ENCODE measurements at places on chromosomes 12 and 14.

DNA sequence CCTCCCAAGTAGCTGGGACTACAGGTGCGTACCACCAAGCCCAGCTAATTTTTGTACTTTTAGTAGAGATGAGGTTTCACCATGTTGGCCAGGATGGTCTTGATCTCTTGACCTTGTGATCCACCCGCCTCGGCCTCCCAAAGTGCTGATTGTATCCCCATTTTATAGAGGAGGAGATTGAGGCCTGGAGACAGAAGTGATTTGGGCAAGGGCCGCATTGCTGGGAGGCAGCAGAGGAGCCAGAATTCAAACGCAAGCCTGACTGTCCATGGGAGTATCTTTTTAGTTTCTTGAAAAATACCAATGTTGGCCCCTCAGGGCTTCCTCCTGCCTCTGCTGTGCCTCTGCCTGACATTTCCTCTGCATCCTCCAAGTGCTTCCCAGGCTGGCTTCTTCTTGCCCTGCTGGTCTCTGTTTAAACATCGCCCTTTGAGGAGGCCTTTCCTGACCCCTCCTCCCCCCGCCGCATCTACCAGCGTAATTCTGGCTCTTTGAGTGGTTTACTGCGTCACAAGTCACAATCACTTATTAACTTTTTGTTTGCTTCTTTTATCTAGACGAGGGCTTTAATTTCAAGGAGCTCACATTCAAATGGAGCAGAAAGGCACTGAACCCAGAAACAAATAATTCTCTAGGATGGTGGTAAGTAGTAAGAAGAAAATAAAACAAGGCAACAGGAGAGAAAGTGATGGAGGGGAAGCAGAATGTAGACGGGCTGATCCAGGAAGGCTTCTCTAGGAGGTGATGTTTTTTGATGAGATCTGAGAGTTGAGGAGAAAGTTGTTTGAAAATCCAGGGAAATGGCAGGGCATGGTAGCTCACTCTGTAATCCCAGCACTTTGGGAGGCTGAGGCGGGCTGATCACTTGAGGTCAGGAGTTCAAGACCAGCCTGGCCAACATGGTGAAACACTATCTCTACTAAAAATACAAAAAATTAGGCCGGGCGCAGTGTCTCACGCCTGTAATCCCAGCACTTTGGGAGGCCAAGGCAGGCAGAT, 91.0 kb upstream of the MED13L start:
- DNase-seq = no peak

DNA sequence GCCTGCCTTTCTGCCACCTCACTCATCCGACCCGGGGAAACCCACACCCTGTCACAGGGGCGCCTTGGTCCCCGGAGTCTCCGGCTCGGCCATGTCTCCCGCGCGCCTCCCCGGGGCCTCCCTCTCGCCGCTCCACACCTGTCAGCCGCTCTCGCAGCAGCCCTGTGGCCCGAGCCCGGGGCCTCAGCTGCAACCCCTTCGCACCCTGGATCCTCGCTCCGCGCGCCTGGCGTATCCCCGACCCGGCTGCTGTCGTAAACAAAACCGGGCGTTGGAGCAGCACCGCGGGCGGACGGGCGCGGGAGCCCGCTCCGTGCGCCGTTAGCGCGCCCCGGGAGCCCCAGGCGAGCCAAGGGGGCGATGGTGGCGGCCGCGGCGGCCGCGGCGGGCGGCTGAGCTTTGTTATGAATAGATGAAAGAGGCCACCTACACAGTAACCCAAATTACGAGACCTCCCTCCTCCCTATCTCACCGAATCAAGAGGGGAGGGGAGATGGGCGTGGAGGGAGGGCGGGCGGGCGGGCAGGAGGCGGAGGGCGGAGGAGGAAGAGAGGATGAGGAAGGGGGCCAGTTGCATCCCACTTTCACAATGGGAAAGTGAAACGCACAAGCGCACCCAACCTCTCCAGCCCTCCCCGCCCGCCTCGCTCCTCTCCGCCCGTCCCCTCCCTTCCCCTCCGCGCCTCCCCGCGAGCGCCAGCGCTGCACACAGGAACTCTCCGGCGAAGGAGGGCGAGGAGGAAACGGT, at the start of gene PLXNC1:
Gene PLXNC1 (plus strand): TSS at position 587 of the 748 bp plus-strand sequence. CDS start 395 bp downstream, outside the sequence.
- DNase-seq = peak; percentile 33

GRCh38 chr14:67602995-67603545, 3.0 kb upstream of the PIGH start:
- no peak for DNase-seq

DNA sequence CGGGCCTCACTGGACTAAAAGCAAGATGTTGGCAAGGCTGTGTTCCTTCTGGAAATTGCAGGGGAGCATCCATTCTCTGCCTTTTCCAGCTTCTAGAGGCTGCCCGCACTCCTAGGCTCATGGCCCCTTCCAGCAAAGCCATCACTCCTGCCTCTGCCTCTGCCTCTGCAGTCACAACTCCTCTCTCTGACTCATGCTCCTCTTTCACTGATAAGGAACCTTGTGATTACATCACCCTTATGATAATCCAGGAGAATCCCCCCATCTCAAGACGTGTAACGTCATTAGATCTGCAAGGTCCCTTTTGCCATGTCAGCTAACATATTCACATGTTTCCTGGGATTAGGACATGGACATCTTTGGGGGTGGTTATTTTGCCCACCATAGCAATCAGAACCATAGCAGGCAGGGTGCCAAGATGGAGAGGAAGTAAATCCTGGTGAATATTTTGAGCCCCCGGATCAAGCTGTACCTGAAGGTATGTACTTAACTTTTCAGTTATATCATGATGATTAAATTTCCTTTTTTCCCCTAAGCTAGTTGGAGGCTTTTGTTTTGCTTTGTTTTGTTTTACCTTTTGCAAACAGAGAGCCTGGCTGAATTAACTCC, 123.6 kb downstream of the SCARB1 start:
- no peak for DNase-seq

DNA sequence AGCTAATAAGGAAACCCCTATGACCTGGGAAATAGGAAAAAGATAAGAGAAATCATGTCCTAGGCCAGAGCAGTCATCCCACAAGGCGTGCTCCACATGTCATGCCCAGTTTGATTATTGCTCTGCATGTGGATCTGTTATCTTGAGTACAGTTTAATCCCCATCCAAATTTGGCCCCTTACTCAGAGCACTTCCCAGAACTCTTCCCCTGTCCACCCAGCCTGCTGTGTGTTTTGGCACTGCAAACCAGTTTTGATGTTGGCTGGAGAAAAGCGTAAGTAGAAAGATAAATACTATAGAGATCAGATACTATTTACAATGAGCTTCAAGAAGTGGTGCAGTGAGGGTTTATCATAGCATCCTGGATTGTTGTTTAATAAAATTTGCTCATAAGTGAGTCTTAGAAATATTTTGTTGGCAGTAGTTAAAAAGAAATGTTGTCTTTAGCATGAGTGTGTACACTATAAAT, 83.8 kb downstream of the PTPRB start:
- no peak for DNase-seq

DNA sequence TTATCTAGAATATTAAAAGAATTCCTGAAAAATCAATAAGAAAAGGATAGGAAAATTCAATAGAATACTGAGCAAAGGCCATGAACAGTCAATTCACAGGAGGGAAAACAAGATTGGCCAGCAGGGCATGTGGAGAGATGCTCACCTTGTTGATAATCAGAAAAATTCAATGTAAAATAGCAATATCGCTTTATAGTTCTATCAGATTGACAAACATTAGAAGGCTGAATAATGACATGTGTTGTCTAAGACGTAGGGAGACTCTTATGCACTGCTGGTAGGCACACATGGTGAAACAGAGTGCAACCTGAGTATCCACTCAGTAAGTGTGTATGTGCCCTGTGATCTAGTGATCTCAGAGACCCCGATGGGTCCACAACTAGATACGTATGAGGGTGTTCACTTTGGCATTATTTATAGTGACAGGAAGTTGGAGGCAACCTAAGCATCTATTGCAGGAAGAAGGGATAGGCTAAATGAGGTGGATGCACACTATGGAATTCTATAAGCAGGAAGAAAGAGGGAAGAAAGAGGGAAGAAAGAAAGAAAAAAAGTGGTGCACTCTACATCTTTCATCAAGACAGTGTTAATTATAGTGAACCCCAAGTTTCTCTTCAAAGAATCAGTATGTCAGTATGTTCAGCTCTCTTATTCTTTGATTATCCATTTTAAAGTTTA, 3.8 kb upstream of the ANKRD33 start:
- DNase-seq = no peak

GRCh38 chr14:101497684-101498525, 63.4 kb upstream of the DIO3 start:
- DNase-seq = no peak

- DNase-seq = peak; percentile 20
Measured at GRCh38 chr12:26128168-26128567, 3.3 kb upstream of the BHLHE41 start.

DNA sequence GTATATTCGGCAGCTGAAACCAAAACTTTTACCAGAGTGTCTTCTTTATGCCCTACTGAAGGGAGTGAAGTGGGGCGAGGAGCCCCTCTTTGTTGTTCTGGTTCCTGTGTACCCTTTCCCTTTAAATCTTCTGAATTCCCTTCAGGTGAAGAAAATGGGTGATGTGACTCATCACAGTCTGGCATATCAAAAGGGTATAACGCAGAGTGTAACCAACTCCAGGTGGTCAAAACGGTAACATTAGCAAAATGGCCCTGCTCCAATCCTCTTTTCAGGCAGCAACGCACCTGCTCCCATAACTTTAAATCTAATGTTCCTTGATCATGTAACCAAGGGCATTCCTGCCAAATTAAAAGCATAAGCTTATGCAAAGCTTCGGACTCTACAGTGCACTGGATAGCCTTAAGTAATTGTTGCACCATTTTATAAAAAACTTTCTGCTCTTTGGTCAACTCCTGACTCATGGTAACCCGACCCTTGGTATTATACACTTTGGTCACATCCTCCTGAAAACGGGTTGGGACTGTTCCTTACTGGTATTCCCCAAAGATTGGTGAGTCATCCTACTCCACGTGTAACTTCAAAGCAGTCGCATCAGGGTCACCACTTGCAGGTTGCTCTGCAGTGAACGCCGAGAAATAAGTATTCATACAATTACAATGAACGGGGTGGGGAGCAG, 83.1 kb downstream of the KCNMB4 start:
- DNase-seq = peak; percentile 65

DNA sequence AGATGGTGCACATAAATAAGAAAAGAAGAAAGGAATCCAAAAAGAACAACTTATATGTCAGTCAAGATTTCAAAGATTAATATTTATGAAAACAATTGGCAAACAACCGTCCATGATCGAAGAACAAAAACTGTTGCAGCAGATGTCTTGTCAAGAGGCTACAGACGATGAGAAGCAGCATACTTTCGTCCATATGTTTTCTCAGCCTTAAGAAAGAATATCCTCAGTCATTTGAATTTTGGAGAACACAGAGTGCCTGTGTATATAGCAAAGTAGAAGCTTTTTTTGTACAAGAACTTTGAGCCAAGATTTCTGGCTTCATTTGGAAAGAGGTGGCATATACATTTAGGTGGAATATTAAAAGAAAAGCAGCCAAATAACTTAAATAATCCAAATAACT, 297.2 kb downstream of the ITPR2 start:
- no peak for DNase-seq

DNA sequence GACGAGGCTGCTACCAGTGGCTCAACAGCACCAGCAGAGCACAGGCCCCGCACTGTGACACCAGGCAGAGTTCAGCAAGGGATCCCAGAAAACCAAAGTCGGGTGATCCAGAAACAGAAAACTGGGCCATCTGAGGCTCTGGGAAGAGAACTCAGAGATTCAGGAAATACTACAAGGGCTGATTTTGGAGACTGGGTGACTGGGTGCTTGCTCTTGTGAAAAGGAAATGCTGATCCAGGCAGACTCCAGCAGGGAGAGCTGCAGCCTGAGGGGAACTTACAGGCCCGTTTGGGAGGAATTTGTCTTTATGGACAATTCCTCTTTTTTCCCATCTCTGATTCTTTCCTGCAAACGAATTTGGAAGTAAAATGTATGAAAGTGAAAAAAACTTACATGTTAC, 28.2 kb downstream of the FOXN3 start:
- DNase-seq = no peak

DNA sequence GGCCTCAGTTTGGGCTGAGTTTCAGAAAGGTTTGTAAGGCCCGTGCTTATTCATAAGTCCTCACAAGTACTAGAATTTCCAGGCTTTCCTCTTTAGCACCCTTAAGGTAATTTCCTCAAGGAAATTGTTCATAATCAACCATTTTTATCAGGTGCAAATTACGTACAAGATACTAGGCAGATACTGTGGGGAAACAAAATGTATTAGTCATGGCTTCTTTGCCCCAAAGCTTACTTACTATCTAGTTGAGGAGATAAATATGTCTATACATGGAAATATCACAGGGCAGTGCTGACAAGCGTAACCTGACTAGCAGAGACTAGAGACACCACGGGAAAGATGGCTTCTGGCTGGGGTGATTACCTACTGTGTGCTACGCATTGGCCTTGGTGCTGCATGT, 22.5 kb downstream of the MAX start:
- DNase-seq = no peak

DNA sequence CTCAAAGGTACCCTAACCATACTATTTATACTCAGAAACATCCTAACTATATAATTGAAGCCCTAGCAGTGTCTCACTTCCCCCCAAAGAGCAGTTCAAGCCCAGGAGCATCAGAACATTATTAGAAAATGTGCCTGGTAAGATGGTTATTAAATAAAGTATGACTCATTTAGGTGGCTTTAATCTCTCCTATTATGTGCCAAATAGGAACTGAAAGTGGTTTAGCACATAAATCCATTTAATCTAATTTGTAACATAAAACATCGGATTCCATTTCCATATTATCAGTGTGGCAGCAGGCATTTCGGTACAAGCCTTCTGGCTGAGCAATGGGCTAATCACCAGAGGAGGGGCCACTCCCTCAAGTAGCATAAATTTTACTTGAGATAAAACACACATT, 395.2 kb upstream of the TMTC1 start:
- no peak for DNase-seq

DNA sequence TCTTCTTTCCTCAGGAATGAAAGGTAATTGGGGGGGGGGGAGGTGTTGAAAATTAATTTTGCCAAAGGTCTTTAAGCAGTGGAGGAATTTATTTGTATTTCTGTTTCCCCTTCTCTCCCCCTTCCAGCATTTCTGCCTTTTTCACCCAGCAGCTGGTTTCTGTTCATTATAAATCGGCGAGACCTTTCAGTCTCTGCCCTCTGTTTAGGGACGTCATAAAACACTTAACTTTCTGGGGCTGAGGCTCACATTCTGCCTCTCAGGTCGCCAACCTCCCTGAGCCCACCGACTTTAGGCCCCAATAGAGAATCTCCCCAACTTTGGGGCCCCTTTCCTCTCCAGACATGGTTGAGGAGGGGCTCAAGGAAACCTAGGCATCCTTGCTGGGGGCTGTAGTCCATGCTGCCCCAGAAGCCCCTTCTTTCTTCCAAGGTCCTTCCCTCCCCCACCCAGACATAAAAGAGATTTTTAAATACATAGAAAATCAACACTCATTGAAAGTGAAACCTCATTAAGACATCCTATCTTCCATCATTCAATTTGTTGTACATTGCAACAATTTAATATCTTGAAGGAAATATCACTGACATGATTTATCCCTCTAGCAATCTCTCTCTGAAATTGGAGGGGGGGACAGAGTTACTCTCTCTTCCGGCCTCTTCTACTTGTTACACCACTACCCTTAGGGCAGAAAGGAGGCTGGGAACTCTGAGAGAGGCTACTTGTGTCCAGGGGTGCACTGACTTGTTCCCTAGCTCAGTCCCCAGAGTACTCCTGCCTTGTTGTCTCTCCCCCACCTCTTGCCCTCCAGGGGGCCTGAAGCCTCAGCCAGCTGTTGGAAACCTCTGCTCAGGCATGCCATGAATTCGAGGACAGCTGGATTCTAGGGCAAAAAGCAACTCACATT, 2.5 kb upstream of the HOXC6 start:
- DNase-seq = peak; percentile 58

All from fibroblast of mammary gland (primary cell).